ENCODE measurements at places on chromosomes 3 and 15. TPM values are rescaled to one million over a fixed set of nuclear protein-coding genes. Genes with fewer than 3 reads are reported as not detected.

The ANKDD1A gene
- 1.3 TPM for total RNA-seq

The LDHAL6B gene
- total RNA-seq, result not detected

The GPR160 gene
- 1.6 TPM for total RNA-seq

The RPL29 gene
- 1,091 TPM for total RNA-seq

The ZNF860 gene
- 1.4 TPM for total RNA-seq

The PPP1R14D gene
- total RNA-seq, result 0.21 TPM
